ENCODE measurements at places on chromosomes 13 and 19.

DNA sequence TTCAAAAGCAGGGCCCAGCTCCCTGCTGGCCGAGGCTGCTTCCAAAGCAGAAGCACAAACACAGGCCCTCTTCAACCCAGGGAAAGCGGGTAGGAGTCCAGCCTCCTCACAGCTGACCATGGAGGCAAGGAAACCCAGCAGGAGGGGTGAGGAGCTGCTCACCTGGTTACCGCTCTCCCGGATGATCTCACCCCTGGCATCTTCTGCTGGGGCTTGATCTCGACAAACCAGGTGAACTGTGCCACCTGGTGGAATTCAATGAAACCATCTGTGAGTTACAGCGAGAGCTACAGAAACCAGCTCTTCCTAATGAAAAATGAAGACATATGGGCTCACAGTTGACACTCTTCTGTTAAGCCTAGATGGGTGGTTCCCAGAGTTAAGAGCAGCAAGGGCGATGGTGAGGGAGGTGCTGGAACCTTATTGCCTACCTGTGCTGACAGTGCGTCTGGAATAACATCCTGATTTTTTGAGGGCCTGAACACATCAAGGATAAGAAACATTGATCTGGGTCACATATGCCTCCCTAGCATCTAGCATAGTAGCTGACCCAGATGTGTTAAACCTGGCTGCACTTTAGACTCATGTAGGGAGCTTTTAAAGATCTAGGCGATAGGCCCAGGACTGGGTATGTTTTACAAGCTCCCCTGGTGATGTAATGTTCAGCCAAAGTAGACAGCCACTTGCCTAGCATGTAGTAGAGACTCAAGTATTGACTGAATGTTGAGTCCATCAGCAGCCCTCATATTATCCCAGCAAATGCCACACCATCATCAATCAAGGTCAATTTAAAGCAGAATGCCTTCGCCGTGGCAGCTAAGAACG, 6.1 kb downstream of the DHRS12 start:
- peak; percentile 66 for DNase-seq

DNA sequence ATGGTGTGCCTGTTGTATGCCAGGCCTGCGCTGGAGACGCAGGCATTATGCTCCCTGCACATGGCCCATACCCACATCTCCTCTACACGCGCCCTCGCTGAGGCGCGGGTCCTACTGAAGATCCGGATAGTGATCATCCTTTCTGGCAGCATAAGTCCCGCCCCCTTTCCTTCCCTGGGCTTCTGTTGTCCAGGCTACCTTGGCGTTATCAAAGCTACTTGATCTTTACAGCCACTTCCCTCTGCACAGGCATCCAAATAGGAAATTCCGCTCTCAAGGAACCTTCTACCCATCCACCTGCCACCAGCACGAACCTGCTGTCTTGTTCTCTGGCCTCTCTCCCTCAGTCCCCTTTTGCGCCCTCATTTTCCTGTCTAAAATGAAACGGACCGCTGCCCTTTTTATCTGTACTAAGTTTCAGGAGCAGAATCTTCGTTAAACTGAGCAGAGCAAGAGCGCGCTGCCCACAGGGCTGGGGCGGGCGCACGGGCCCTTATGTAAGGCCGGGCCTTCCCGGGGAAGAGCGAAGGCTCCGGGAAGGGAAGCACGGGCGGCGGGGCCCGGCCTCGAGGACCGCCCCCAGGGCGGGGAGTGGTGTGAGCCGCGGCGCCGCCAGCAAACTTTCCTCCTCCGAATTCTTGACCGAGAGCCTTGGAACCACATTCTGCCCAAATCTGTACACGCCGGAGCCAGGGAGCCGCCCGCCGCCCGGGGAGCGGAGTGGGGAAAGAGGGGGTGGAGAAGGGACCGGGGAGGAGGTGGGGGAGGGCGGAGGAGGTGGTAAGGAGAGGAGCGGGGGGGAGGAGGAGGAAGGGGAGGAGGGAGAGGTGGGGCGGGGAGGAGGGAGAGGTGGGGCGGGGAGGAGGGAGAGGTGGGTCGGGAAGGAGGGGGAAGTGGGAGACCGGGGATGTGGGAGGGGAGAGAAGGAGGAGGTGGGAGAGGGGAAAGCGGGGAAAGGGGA, 920 bp upstream of the UBE2L5 start:
- no peak for DNase-seq

DNA sequence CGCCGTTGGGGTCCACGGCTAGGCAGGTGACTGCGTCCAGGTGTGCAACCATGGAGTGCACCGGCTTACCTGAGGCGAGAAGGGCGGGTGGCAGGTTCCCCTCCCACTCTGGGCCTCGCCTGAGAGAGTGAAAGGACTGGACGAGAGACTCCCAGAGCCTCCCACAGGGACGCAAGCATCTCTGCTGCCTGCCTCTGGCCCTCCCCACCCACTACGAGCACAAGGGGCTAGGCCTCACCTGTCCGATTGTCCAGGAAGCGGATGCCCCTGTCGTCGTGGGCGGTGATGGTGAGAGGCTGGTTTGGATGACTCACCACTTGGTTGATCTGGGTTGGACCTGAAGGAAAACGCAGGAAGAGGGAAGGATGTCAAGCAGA, 5.1 kb upstream of the PRKD2 start:
- no peak for DNase-seq

GRCh38 chr19:48419158-48419920, 25.9 kb downstream of the GRIN2D start:
- DNase-seq = no peak

GRCh38 chr13:44305917-44306370, 67.7 kb upstream of the SERP2 start:
- DNase-seq = no peak

DNA sequence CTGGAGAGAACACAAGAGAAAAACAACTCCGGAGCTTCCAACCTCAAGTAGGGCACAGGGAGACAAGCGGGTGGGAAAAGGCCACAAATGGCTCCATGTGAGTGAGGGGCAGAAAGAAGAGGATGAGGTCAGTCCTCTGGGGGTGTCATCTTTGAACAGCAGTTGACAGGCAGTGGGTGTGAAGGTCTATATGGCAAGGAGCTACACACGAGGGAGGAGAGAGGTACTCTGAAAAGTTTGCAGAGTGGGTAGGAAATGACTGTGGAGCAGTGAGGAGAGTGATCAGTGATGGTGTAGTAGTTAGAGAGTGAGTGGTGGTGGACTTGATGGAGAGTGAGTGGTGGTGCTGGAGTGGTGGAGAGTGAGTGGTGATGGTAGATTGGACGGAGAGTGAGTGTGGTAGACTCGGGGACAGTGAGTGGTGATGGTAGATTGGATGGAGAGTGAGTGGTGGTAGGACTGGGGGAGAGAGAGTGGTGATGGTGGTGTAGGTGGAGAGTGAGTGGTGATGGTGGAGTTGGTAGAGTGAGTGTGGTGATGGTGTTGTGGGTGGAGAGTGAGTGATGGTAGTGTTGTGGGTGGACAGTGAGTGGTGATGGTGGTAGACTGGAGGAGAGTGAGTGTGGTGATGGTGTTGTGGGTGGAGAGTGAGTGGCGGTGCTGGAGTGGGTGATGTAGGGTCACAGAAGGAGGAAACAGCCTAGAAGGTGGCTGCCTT, 4.0 kb downstream of the TFDP1 start:
- DNase-seq = no peak

GRCh38 chr13:23667750-23668149, 97.5 kb downstream of the TNFRSF19 start:
- DNase-seq = no peak

DNA sequence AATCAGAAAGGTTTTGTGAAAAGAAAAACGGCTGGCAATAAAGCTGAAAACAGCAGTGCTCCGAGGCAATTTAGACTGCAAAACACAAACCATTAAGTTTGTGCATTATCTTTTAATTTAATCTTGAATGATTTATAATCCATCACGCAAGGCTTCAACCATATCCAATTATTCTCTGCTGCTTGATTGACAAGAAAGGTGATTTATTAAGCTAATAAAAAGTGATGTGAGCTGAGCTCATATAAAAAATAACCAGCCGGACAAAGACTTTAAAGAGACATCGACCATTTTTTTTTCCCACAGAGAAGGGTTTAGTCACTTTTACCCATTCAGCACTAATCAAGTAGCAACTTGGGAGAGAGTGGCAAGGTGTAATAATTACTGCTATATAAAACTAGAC, 33.6 kb downstream of the TSHZ3 start:
- DNase-seq = no peak

DNA sequence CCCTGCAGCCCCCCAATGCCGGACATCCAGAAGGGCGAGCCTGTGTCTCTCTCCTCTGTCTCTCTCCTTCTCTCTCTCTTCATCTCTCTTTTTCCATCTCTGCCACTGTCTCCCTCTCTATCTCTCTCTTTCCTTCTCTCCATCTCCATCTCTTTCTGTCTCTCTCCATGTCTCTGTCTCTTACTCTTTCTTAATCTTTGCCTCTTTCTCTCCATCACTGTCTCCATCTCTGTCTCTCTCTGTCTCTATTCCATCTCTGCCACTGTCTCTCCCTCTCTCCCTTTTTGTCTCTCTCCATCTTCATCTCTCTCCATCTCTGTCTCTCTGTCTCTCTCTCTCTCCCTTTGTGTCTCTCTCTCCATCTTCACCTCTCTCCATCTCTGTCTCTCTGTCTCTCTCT, 25.7 kb upstream of the TCF3 start:
- DNase-seq = no peak

DNA sequence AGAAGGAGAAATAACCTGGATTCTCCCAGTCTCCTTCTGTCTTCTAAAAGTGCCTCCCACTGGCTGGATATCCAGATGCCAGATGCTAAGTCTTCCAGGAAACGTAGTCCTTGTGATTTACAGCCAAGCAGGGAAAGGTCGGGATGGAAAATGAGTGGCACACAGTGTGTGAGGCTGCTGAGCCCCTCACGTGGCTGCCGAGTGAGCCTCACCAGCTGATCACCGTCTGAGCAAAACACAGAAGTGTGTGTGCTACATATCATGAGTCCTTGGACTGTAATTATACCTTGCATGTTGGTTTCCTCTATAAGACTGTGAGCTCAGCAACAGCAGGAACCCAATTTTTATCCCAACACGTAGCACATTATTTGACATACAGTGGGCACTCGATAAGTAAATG, 15.1 kb downstream of the LHFPL6 start:
- no peak for DNase-seq

DNA sequence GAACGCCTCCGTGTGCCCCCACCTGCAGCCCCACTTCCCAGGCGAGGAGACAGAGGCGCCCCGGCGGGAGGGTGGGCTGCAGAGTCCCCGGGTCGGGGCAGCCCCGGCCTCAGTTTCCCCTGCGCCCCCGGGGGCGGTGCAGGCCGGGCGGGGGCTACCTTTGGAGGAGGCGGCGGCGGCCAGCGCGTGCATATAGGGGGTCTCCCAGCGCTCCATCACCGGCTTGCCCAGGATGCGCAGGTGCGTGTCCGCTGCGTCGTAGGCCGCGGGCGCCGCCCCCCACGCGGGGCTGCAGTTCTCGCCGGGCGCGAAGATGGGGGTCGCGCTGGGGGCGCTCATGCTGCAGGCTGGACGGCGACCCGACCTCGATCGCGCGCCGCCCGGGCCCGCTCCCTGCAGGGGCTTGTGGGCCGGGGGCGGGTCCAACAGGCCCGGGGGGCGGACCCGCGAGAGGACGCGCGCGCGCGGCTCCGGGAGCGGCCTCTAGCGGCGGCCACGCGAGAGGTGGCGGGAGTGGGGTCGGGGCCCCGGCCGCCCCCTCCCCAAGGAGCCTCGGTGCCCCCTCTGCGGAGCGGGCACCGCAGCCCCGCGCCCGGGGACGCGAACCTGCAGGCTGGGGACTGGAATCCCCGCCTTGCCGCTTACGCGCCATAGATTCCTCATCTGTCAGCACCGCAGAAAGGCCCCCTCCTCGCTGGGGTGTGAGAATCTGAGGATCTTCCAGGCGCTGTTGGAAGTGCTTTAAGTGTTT, at the start of gene GAMT:
GAMT (minus strand) TSS at position 405 of the 751 bp plus-strand sequence; CDS start at position 339, 66 bp downstream.
- no peak for DNase-seq

DNA sequence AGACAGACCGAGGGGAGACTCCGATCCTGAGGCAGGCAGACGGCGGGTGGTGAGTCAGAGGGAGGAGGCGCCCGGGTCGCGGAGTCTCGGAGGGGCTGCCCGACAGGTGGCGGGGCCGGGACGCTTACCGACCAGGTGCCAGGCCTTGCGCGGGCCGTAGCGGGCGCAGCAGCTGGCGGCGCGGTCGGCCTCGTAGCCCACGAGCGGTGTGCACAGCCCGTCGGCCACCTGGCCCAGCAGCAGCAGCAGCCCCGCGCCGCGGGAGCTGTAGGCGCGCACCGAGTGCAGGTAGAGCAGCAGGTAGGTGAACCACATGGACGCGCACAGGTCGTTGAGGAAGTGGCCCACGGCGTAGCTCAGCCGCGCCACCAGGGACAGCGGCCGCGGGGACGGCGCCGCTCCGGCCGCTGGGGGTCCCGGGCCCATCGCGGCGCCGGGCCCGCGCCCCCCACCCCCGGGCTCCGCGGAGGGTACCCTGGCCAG, 367 bp downstream of the MFSD12 start:
- no peak for DNase-seq

GRCh38 chr19:45779231-45780145, 2.8 kb downstream of the DMPK start:
- DNase-seq = peak; percentile 87

- no peak for DNase-seq
Measured at GRCh38 chr19:50639121-50640112, at the start of gene SYT3. Gene SYT3, minus strand, starts transcription at chr19:50639881. Its CDS starts 2,470 bp downstream, at chr19:50637411.

DNA sequence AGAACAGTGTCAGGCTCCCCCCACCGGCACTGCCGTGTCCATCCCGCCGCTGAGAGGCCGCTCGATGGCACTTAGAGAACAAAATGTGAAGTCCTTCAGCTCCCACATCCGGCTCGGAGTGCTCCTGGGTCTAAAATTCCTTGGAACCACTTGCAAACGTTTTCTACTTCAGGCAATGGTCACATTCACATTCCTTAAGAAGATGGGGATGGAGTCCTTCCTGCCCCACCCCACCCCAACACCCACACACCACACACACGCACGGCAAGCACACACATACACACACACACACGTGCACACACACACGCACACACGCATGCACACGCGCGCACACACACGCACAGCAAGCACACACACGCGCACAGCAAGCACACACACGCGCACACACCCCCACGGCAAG, 83.4 kb downstream of the SOX1 start:
- no peak for DNase-seq

- DNase-seq = no peak
Measured at GRCh38 chr19:33390101-33390907, 16.8 kb downstream of the CEBPG start.

- DNase-seq = no peak
Measured at GRCh38 chr19:50711196-50711595, 8.4 kb downstream of the SHANK1 start.

DNA sequence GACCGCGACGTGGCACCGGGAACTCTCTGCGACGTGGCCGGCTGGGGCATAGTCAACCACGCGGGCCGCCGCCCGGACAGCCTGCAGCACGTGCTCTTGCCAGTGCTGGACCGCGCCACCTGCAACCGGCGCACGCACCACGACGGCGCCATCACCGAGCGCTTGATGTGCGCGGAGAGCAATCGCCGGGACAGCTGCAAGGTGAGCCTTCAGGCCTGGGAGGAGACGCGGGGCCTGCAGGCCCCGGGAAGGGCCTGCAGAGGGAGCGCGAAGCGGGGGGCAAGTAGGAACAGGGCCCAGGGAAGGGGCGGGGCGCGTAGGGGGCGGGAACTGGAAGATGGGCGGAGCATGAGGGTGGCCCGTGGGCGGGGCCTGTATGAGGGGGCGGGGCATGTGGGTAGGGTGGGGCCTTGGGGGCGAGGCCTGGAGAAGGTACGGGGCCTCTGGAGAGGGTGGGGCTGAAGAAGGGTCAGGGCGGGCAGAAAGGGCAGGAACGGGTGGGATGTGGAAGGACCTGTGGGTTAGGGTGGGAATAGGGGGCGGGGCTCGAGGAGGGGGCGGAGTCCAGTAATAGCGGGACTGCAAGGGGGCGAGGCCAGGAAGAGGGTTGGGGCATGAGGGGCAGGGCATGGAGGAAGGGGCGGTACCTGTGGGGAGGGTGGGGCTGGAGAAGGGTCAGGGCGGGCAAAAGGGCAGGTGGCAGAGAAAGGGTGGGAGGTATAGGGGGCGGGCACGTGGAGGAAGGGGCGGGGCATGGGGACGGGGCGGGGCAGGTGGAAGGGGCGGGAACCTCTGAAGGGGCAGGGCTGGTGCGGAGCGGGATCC, 2.5 kb downstream of the CFD start:
- peak; percentile 63 for DNase-seq

Data from HCT116 (cell line).